ENCODE measurements at places on chromosomes 1 and 21.
A peak's percentile ranks its signal among the peaks of the same experiment; 100 is the strongest.

GRCh38 chr1:190338829-190339228 lies 138.8 kb downstream of the BRINP3 start:
- no peak for DNase-seq

DNA sequence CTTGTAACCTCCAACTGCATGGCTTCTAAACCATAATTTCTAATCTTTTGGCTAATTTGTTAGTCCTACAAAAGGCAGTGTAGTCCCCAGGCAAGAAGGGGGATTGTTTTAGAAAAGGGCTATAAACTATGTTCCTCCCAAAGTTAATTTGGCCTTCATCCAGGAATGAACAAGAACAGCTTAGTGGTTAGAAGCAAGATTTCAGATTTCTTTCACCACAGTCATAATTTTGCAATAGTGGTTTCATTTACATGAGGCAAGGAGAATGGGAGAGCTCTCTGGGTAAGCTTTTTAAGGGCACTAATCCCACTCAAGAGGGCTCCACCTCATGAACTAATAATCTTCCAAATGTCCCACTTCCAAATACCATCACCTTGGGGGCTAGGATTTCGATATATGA lies 1353.9 kb downstream of the NCAM2 start:
- no peak for DNase-seq

DNA sequence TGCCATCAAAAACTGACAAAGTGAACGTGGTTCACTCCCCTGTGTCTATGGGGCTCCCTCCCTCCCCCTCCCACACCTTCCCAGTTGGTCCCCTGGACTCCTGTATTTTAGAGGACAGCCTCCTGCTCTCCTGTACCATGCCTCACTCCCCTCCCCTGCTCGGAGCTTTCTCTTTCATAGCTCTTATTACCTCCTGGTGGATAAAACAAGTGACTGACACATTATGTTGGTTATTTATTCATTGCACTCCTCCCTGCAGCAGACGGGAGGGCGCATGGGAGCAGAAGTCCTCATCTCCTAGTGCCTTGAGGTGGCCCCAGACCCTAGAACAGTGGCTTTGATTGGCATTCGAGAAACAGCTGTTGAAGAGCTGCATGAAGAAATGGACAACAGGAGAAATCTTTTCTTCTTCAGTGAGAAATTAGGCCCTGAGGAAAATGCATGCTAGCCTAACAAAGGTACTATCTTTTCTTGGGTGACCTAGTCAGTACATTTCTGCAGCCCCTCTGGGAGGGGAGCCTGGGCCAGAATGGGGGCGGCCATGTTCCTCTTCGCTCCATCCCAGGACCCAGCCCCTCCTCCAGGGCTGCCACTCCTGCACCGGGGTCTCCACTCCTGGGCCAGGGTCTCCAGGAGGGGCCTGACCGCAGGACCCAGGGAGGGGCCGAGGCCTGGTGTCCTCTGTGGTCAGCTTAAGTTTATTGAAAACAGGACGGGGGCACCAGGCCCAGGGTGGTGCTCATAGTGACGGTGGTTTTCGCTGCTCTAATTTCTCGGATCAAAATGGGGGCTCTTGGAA lies 1.2 kb upstream of the TFF1 start:
- DNase-seq: peak; percentile 12

DNA sequence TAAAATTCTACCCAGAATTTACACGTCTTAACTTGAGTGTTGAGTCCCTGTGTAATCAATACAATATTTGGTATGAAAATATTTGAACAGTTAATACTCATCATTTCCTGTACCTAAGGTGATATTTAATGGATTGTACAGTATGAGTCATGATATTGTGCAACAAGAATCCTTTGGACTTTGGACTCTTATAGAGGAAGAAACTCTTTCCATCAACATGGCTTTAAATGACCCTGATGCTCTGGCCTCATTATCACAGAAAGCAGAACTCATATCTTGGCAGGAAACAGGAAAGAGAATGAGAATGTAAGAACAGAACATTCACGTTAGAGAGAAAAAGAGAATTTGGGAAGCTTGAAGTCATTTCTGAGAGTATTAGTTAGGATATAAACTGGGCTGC lies 168.8 kb upstream of the B3GALT2 start:
- DNase-seq: no peak

DNA sequence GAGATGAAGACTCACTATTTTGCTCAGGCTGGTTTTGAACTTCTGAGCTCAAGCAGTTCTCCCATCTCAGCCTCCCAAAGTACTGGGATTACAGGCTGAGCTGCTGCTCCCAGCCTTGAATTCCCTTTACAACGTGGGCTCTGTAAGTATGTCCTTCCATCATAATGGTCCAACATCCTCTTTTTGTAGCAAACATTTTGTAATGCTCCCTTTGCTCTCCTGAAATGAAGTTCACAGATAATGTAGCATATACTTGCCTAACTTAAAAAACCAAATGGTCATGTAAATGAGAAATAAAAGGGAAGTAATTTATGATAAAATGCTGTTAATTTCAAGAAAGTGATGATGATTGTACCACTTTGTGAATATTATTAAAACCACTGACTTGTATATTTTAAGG lies 30.5 kb upstream of the THEM4 start:
- no peak for DNase-seq

DNA sequence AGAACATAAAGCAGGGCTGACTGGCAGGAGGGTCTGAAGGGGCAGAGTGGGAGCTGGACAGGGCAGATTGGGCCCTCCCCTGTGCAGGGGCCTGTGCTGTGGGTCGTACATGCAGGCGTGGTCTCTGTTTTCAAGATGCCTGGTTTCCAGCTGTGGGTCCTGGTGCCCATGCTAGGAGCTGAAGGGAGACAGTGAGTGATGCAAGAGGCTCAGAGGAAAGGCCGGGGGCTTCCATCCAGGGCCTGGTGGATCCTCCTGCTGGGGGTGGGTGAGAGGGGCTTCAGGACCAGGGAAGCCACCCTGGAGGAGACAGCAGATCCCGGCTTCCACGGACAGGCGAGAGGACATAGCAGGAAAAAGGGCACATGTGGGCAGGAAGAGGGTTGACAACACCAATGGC lies 349.0 kb upstream of the VAMP3 start:
- DNase-seq: no peak

GRCh38 chr1:190759807-190760206 lies 282.1 kb upstream of the BRINP3 start:
- no peak for DNase-seq

- no peak for DNase-seq
Observed at GRCh38 chr1:248613742-248614141, 16.2 kb upstream of the OR2T10 start.

GRCh38 chr1:54861070-54861761 lies 25.8 kb downstream of the DHCR24 start:
- no peak for DNase-seq

DNA sequence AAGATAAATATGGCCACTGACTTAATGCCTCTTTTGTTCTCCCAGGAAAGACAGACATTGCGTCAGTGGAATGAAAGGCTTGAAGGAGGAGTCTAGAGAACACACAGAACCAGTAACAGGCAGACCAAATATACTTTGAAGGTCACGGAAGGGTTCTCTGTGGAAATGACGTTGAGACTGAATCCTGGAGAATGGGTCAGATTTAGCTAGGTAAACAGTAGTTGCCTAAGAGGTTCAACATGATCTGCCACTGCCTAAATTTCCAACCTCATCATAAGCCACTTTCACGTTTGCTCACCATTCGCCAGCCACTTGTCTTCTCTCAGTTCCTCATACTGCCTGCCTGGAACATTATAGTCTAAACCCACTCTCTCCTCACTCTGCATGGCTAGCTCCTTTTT lies 20.5 kb downstream of the PLA2G4A start:
- no peak for DNase-seq

- no peak for DNase-seq
Observed at GRCh38 chr1:86713477-86713876, 9.1 kb downstream of the SH3GLB1 start.

- no peak for DNase-seq
Observed at GRCh38 chr1:178500091-178500770, 3.5 kb upstream of the CLEC20A start.

DNA sequence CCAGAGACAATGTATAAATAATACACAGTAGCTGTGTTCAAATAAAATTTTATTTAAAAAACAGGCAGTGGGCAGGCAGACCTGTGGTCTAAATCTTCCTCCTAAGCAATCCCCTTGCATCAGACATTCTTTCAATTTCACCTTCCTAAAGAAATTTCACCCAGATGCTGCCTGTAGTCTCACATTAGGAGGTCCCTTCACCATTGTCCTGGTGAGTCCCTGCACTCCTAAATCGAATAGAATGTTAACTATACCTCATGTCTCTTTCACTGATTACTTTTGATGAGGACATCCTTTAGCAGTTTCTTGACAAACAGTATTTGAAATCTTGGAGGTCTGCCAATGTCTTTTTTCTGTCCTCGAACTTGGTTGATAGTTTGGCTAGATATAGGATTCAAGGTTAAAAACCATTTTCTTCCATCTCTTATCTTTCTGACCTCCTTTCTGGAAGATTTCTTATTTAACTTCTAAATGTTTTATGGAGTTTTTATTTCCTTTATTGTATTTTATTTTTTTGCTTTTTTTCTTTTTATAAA lies 77.5 kb downstream of the LPGAT1 start:
- DNase-seq: no peak

DNA sequence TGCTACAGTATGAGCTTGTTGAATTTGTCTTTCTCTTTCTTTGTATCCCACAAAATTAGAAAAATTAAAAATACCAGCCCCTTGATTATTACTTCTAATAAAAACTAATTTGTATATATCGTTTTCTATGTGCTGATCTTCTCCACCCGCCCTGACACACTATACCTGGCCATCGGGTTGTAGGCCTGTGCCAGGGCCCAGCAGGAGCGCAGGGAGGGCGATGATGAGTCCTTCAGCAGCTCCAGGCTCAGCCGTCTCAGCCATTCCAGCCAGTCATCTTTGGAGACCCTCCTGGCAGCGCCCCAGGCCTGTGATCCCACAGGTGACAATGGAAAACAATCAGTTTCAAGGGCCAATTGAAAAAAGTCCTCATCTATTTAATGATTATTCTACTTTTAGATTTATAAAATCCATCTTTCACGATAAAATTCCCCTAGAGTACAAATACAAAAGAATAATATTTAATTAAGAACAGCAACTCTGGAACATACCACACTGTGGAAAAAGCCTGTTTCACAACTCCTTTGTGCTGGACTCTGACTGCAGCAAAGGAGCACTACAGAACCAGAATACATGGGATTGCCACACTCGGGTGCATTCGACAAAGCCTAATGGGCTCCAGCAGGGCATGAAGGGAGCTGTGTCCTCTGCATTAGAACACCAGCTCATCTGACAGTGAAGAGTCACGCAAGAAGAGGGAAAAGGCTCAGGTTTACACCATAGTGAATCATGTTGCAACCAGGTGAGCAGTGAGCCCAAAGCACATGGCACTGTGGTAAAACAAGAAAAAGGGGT lies 15.4 kb downstream of the ANGPTL7 start:
- DNase-seq: no peak

DNA sequence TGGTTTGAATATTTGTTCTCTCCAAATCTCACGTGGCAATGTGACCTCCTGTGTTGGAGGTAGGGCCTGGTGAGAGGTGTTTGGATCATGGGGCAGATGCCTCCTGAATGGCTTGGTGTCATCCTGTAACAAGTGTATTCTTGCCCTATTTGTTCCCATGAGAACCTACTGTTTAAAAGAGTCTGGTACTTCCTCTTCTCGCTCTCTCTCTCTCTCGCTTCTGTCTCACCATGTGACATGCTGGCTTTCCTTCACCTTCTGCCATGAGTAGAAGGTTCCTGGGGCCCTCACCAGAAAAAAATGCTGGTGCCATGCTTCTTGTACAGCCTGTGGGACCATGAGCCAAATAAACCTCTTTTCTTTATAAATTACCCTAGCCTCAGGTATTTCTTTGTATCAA lies 8.4 kb upstream of the PAXBP1 start:
- no peak for DNase-seq

DNA sequence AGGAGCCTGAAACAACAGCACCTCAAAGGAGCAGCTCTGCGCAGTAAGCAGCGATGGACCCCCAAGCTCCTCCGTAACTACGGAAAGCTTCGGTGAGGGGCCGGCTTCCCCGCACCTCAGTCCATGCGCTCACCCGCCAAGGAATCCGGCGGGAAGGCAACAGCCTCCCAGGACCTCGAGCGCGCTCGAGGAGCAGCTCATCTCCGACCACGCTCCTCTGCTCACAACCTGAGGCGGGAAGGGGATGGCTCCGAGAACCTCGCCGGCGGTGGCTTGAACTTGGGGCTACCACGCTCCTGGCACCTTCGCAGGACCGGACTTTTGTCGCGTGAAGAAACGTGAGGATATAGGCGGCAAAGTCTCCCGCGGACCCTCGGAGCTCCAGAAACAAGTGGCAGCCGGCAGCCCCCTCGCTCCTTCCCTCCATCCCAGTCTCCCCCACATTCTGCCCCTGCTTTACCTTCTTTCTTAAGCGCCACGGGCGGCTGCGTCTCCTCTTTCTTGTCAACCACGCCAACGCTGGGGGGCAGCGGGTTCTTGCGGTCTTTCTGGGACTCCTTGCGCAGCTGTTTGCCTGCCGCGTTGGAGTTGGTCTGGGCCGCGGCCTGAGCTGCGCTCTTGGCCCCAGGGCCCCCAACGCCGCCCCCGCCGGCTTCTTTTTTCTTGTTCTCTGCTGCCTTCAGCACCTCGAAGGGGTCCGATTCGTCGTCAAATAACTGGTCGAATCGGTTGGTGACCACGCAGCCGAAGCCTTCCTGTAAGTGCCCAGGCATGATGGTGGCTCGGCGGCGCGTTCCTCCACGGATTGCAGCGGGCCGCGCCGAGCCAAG lies 459 bp downstream of the SERBP1 start:
- peak; percentile 76 for DNase-seq

- no peak for DNase-seq
Observed at GRCh38 chr1:84724128-84724860, 34.0 kb upstream of the SSX2IP start.

DNA sequence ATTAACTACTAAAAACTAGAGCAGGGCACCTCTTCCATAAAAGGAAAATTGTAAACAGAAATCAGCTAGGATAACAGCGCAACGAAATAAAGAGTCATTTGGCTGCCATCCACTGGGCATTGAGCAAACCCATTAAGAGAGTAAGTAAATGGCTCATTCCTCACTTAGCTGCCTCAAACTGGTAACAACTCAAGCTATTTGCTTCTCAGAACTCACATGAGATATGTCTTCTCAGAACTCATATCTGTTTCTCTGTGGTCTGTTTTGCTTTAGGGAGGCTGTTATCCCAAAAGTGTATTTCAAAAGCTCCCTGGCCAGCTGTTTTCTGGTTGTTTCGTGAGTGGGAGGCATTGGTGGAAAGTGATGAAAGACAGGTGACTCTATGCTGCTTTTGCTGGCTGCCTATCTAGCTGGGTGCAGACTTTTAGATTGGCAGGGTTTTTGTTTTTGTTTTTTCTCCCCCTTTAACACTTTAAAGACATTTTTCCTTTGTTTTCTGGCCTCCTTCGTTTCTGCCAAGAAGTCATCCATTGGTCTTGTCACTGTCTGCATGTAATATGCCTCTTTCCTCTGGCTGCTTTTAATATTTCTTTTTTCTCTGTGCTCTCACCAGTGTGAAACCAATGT lies 269.2 kb upstream of the RGS18 start:
- DNase-seq: no peak

- DNase-seq: no peak
Observed at GRCh38 chr21:46131838-46132651, 23.3 kb downstream of the FTCD start.

GRCh38 chr1:185238447-185238846 lies 78.6 kb downstream of the IVNS1ABP start:
- DNase-seq: no peak

- DNase-seq: no peak
Observed at GRCh38 chr1:10263450-10264082, 53.2 kb downstream of the KIF1B start.

GRCh38 chr21:35586305-35586704 lies 474.0 kb downstream of the SETD4 start:
- no peak for DNase-seq

GRCh38 chr1:151809985-151810556 lies 4.9 kb upstream of the LINGO4 start:
- no peak for DNase-seq

All from NCI-H1417 (cell line).